ENCODE measurements at places on chromosomes 4 and X.

GRCh38 chr4:126221282-126221681, 906.5 kb downstream of the FAT4 start:
- no peak for DNase-seq

- DNase-seq = no peak
Measured at GRCh38 chrX:124338733-124339514, 6.5 kb downstream of the TEX13D start.

DNA sequence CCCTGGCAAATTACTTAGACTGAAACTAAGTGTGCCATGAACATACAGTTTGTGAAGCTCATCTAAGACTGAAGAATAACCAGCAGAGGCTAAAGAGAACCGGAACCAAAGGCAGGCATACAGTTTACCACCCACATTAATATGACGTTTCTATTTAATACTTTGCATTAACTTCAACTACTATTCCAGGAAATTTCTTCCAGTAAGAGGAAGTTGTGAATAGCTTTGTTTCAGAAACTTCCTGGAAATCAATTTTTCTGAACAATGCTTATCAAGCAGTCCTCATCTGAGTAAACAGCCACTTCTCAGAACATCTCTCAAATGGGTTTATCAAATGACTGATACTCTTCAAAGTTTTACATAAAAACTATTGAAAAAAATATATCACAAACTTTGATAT, 252.7 kb downstream of the OPHN1 start:
- no peak for DNase-seq

DNA sequence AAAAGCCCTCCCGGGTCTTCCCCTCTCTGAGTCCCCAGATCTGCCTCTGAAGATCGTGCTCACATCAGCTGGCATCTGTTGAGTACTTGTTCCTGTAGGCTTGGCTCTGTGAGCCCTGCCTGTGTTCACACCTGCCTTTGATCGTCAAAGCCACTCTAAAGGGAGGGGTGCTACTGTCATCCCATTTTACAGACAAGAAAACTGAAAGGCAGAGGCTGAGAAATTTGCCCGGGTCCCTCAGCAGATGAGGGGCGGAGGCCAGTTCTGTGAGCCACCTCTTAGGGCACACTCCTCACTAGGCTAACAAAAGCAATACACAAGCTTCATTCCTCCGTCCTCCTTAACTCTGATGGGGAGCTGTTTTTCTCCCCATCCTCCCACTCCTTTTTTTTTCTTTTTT, 655 bp downstream of the CYTL1 start:
- no peak for DNase-seq

DNA sequence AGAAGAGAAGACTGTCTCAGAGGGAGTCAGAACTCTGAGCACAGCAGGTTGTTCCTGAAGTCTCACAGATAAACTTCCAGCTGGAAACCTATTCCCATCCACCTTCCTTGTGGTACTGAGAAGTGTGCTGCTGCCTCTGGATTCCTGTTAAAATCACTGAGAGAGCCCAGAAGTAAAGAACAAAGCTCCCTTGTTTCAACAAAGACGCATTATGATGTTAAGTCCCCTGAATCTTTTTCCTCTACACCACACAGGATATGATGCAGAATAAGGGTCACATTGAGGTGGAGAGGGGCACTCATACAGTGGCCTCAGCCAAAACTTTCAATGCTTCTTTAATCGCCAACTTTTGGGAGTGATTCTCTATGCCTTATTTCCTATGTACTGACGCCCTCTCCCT, 321.0 kb downstream of the OPHN1 start:
- no peak for DNase-seq

- DNase-seq = no peak
Measured at GRCh38 chrX:16177260-16177659, 10.0 kb downstream of the MAGEB17 start.

DNA sequence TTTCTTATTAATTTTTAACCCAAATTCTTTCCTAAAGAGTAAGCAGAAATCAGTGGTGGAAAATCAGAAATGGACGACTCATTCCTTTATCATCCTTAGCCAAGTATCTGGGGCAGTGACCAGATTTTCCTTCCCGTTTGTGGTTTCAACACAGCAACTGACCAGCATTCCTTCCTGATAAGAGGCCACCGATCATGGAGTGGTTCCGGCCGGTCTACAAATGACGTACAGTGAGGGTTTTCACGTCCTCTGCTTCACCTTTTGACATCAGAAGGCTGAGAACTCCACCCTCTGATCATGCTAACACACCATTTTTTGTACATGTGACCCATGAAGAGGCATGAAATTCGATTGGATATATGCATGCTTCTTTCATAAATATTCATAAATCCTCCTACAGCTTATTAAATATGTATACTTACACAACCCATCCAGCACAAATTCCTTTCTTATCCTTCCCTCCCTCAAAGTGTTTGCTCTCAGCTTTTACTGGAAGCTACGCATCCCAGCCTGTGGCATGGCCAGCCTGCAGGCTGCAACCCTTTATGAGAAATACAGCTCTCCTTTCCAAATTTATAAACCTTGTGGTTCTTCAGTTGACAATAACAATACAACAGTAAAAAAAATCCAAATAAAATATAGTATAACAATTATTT, 173.0 kb upstream of the CASK start:
- no peak for DNase-seq

- DNase-seq = no peak
Measured at GRCh38 chr4:176340871-176341685, 21.3 kb downstream of the SPCS3 start.

- no peak for DNase-seq
Measured at GRCh38 chr4:139764686-139765310, 99.2 kb downstream of the MGST2 start.

DNA sequence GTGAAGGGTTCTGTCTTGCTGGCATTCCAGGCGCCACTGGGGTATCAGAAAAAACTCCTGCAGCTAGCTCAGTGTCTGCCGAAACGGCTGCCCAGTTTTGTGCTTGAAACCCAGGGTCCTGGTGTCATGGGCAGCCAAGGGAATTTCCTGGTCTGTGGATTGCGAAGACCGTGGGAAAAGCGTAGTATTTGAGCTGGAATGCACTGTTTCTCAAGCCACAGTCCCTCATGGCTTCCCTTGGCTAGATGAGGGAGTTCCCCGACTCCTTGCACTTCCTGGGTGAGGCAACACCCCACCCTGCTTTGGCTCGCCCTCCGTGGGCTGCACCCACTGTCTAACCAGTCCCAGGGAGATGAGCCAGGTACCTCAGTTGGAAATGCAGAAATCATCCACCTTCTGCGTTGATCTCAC, 40.1 kb downstream of the NOP14 start:
- no peak for DNase-seq

DNA sequence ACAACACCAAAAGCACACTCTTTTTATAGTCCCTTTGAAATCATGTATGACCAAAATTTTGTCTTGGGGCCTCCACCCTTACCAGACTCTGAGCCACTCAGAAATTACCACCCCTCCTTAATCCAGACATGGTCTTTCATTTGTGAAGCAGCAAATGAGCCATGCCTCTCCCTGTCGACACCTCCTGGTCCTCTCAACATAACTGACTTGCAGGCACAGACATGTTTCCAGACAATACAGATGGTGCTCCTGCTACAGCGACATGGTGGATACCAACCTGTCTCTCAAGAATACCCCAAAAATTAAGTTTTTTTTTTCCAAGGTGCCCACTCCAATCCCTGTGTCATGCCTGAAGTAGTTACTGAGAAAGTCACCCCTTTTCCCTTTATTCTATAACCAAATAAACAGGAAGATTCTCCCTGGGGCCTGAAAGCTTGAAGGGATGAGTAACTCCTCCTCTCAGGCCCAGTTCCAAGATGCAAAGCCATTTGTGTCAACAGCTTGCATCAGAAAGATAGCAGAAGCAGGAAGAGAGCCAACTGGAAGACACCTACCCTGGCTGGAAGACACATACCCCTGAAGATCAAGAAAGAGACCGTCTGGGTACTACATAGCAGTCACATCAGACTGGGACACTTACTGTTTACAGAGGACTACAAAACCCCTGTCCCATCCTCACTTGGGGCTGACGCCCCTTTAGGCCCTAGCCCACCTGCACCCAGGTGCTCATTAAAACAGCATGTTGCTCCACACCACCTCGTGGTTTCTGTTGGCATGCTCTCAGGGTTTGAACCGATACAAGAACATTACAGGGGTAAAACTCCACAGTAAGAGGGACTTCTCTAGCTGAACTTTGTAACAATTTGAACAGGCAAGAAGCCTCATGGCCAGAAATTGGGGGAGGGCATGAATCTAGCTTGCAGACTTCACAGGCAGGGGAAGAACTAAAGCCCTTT, 5.5 kb upstream of the UGT2B17 start:
- DNase-seq = no peak

GRCh38 chr4:106494066-106494465, 125.5 kb upstream of the GIMD1 start:
- no peak for DNase-seq

DNA sequence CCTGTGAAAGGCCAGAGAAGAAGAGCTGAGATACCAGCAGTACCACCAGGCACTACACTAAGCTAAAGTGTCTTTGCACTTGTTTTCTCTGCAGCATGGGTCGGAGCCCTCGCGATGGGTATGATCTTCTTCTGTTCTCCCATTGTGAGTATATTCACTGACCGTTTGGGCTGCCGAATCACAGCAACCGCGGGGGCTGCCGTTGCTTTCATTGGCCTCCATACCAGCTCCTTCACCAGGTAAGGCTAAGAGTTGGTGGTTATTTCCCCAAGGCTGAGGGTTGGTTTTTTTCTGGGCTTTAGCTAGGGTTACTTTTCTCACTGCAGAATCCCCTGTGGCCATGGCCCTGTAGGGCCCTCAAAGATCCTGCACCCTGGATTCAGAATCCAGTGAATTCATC, 93.5 kb downstream of the RLIM start:
- no peak for DNase-seq

DNA sequence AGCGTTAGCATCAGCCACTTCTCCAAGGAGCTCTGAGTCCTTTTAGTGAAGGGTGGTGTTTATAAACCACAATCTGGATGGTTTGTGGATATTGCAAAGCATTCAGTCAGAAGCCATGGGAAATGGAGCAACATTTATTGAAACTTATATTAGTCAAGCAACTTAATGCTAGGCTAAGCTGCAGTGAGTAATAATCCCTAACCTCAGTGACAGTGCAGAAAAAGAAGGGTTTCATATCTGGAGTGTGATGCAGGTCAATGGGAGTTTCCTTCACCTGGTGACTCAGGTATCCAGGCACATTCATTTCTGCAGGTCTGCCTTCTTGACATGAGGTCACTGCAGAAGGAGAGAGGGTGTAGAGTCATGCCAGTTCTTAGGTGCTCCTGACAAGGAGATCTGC, 10.4 kb upstream of the DRD5 start:
- no peak for DNase-seq

DNA sequence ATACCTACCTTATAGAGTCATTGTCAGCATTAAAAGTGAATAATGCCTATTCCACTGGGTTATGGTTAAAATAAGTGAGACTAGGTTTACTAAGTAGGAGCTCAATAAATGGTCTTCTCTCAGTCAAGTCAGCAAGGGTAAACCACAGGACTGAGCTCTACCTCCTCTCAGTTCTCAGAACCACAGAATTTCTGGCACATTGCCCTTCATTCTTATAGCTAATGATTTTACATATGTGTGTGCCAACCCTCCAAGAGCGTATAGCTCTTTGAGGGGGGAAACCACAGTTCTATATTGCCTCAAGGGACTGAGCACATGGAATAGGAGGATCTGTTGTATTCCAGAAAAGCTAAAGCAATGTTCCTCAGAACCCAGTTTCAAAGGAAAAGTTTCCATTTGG, 124.8 kb downstream of the ATG4A start:
- no peak for DNase-seq

GRCh38 chrX:16585486-16586376, 64.2 kb upstream of the S100G start:
- no peak for DNase-seq

DNA sequence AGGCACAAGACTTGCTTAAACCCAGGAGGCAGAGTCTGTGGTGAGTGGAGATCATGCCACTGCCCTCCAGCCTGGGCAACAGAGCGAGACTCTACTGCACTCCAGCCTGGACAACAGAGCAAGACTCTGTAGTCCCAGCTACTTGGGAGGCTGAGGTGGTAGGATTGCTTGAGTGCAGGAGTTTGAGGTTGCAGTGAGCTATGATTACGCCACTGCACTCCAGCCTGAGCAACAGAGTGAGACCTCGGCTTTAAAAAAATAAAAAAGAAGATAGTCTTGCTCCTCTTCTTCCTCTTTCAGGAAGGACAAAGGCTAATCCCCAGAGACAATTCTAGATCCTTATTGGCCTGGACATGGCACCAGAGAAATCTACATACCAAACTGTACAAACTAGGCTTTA, 5.7 kb upstream of the PPEF2 start:
- DNase-seq = no peak

DNA sequence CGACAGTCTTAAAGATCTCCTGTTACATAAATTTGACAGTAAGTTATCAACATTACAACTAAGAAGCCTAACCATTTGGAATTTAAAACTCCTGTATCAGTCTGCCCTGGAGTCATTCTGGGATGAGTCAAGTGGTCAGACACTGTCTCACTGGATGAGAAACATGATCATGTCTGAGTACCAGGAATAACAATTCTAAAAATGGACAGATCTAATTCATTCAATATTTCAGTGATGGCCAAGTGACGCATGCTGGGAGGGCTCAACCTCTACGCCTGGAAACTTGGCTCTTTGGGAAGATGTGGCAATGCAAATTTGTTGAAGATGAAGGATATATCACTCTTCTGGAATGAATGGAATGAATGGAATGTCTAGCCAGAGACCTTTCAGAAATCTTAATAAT, 1427.2 kb downstream of the STIM2 start:
- DNase-seq = no peak

DNA sequence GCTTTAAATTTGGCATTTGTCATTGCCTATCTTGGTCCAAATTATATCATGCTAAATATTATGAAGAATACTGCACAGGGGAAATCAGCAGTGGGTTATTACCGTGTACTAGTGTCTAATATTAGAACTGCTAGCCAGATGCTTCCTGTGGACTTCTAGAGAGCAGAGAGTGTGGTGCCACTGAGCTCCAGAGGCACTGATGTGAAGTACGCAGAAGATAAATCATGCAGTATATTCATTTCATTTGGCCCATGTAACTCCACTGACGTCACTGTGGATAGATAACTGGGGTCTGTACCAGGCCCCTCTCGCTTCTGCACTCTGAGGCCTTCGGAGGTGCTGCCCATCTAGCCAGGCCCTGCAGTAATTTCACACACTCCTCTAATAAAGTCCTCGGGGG, 80.0 kb downstream of the ALPK1 start:
- DNase-seq = no peak
